ENCODE measurements at places on chromosomes 16 and 17.

- no peak for DNase-seq
Observed at GRCh38 chr16:4876646-4877379, 29.5 kb downstream of the UBN1 start.

DNA sequence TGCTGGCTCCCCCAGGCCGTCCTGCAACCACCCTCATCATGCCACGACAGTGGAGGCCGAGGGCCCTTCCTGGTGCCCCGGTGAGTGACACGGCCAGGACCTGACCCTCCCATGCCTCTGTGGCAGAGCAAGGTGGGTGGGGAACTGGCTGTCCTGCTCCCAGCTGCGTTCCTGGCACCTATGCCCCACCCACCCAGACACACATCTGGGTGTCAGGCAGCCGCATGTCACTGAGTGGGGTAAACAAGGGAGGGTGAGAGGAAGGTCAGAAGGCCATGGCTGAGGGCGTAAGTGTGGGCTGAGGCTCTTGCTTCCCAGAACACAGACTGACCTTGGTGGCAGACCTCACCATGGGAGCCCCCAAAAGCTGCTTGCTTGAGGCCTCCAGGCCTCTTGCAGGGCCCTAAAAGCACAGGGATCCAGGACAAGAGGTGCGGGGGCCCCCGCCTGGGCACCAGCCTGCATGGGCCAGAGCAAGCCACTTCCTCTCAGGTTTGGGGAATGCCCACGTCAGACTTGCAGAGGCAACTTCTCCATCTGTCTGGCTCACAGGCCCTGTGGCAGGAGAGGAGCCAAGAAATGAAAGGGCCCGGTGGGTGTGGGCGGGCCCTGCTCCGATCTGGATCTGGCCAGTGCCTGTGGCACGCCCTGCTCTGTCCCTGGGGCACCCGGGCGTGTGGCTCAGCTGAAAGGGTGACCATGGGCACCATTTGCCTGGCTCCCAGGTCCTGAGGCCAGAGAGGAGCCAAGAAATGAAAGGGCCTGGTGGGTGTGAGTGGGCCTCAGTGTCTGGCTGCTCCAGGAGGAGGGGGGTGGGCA, 3.9 kb upstream of the CCDC57 start:
- no peak for DNase-seq

DNA sequence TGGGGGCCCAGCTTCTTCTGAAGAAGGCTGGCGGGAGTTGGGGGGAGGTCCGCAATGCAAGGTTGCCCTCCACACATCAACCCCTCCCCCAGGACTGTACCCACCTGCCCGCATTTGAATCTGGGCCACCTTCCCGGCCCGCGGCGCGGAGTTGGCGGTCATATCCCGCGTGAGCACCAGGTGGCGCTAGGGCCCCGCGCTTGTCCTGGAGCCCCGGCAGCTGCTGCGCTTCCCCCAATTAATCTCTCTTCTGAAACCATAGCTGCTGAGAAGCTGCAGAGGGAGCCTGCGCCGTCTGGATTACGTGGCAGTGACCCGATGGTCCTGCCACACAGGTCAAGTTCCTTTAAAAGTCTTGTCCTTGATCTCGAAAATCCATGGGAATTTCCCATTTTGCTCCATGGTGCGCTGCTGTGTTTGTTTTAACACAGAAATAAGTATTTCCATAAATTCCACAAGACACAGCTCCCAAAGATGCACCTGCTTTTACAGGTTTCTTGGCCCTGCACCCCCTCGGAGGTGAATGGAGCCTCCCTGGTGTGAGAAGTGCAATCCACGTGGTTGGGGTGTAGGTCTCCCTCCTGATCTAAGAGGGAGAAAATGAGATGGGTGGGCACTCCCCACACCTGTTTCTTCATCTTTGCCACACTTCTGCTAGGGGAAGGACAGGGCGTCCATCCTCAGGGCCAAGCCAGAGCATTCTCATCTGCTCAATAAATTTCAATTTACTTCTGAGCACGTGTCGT, 22.1 kb downstream of the COX4I1 start:
- DNase-seq = peak; percentile 84

DNA sequence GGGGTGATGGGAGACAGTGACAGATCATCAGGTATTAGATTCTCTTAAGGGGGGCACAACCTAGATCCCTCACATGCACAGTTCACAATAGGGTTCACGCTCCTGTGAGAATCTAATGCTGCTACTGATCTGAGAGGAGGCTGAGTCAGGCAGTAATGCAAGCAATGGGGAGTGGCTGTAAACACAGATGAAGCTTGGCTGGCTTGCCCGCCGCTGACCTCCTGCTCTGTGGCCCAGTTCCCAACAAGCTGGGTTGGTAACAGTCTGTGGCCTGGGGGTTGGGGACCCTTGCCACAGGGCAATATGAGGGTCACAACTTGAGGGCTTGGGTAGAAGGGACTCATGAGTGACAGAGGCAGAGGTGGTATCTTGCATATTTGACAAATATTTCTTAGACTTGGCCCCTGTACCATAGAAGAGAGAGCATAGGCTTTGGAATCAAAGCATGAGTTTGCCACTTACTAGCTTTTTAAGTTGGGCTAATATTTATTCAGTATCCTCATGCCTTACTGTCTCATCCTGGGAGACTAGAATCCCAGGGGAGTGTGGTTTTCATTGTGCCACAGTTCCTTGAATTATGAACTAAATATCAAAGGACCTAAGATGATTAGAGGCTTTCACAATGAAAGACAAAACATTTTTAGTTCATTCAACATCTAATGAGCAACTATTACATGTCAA, 133.4 kb downstream of the SPACA3 start:
- DNase-seq = no peak

GRCh38 chr16:15726715-15727114, 76.7 kb downstream of the NDE1 start:
- DNase-seq = no peak

- peak; percentile 30 for DNase-seq
Observed at GRCh38 chr16:84484579-84485254, 19.7 kb downstream of the MEAK7 start.

- no peak for DNase-seq
Observed at GRCh38 chr16:61057635-61058034, 978.6 kb downstream of the CDH8 start.

GRCh38 chr17:40327735-40328385, 18.9 kb downstream of the RARA start:
- no peak for DNase-seq

GRCh38 chr17:68480885-68481284, 23.6 kb upstream of the WIPI1 start:
- no peak for DNase-seq

DNA sequence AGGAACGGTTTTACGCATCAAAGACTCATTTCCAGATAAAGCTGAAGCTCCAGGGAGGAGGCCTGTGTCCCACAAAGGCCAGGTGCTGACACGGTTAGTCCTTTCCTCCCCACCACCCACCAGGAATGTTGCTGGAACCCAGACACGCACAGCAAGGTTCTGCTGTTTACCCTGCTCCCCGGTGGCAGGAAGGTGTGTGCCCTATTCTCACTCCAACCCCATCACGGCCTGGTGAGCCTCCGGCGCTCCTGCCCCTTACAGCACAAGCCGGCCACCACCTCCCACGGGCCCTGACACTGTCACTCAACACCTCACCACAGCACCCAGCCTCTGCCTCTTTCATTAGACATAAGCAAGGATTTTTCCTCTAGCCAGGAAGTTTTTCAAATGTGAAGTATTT, 47.8 kb downstream of the ANKRD11 start:
- no peak for DNase-seq

GRCh38 chr17:72711521-72712310, 380.8 kb downstream of the SLC39A11 start:
- no peak for DNase-seq

Measured in HAP-1 (cell line).